ENCODE measurements at places on chromosomes 12 and 14.

DNA sequence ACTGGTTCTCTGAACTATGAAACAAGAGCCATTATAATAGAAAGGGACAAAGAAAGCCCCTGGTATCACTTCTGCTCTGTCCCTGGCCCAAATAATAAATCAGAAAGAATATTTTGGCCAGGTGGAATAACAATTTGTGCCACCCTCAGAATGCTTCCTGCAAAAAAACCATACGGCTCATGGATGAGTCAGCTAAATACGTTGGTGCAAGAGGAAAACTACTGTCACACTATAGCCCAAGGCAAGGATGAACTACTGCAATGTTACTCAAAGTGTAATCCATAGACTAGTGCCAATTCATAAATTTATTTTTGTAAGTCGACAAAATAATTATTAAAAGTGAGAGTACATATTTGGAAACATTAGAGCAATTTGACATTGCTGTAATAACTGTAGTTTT lies 68.2 kb downstream of the ANKS1B start:
- DNase-seq, result no peak

- no peak for DNase-seq
Measured at GRCh38 chr14:92511453-92512238, 1.9 kb upstream of the RIN3 start.

GRCh38 chr14:56185992-56186391 lies 67.8 kb downstream of the PELI2 start:
- DNase-seq, result no peak

- DNase-seq, result no peak
Measured at GRCh38 chr12:113007166-113007565, 28.8 kb downstream of the OAS2 start.

GRCh38 chr12:111901182-111901581 lies 59.2 kb downstream of the MAPKAPK5 start:
- DNase-seq, result no peak
